ENCODE measurements at places on chromosomes 1 and 21.

GRCh38 chr1:29237129-29237821 lies 953 bp downstream of the PTPRU start:
- DNase-seq = no peak

DNA sequence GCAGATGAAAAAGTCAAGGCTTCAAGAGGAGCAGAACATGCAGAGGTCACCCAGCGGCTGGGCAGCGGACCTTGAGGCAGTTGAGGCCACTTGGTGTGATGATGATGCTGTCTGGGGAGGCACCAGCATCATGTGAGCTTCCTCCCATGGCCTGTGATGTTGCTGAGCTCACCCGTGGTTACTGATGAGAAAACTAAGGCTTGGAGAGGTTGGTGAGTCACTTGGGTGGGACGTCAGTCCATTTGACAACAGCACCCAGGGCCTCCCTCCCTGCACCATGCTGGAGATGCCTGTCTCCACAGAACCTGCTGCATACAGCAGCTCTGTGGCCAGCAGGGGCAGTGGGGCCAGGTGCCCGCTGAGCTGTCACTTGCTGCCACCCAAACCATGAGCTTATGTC lies 146.8 kb downstream of the NPHP4 start:
- DNase-seq = no peak

GRCh38 chr1:59641836-59642235 lies 172.9 kb upstream of the HOOK1 start:
- DNase-seq = no peak

DNA sequence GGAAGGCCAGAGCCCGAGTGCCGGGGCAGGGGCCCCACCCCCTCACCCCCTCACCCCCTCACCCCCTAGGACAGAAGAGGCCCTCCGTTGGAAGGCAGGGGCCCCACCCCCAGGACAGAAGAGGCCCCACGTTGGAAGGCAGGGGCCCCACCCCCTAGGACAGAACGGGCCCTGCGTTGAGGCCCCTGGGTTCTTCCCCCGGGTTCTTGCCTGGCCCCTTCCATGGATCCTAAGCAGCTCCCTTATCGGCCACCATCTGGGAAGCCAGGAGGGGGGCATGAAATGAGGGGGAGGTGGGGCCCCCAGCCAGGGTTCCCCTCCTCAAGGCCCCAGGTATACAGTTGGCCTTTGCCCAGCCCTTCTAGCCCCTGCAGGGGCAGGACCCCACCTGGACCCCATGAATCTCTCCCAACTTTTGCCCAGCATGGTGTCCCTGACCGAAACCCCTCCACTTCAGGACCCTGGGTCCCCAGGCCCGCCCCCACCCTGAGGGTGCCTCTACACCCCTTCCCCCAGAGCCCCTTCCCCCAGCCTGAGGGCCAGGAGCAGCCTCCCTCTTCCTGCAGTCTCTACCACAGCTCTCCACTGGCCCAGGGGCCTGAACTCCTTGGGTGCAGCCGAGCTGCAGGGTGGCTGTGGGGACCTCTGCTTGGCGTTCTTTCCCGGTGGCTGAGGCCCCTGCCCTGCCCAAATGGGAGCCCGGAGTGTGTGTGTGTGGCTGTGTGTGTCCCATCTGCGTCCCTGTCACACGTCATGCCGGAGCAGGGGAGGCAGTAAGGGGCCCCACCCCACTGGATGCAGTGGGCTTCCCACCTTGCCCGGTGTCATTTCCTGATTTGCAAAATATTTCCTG lies 4.3 kb upstream of the VWA1 start:
- DNase-seq = no peak

DNA sequence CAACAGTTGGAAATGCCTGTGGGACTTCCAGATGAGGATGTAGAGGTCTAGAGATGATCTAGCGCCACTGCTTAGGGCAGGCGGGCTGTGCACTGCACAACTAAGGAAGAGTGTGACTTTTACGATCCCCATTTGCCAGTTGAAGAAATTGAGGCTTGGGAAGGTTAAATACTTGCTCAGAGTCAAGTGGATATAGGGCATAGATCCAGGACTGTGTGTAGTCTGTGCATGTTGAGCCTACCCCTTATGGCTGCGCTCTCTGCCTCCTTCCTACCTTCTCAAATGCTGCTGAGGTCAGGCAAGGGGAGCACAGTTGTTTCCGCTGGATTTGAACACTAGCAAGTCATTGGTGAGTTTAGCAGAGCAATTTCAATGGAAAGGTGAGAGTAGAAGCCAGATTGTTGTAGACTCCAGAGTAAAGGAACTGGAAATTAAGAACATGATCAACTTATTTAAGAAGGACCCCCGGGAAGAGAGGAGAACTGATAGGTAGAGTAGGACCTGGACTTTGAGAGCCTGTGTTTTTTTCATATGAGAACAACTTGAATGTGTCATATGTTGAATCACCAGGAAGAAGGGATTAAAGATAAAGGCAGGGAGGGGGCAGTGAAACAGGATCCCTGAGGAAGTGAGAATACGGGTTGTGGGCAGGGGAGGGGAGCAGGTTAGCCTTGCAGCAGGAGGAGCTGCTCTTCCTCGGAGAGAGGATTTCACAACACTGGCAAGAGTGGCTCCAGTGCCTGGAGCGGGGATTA lies 2.7 kb downstream of the CAPN2 start:
- DNase-seq = peak; percentile 12

GRCh38 chr1:54705153-54705552 lies 10.5 kb upstream of the TTC4 start:
- no peak for DNase-seq

GRCh38 chr1:111199881-111200801 lies at the start of gene DENND2D:
TSS of gene DENND2D (minus strand) at chr1:111200646. CDS start at chr1:111200459, 187 bp downstream.
- no peak for DNase-seq

DNA sequence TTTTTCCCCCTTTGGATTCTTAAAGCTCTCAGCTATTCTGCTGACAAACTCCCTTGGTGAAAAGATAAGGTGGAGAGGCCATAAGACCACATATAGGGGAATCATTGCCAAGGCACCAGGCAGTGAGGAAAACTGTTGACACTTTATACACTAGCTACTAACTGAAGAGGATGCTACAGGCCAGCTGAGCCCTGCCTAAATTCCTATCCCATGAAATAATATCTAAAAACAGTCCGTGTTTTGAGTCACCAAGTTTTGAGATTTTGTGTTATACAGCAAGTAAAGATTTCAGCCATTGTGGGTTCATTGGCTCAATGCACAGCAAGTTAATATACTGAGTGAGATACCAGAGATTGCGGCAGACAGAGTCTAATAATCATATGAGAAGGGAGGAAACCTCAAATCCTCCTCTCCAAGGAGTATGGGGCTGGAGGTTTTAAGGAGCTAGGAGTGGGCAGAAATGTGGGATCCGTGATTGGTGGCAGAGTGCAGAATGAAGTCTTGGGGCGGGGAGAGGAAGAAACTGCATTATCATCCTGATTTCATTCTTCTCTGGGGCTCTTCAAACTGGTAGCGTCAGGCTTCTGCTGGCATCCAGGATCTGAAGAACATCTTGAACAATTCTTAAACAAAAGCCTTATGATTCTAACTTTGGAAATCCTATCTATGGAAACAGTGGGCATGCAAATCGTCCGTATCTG lies 9.2 kb downstream of the CLDN8 start:
- DNase-seq = no peak

DNA sequence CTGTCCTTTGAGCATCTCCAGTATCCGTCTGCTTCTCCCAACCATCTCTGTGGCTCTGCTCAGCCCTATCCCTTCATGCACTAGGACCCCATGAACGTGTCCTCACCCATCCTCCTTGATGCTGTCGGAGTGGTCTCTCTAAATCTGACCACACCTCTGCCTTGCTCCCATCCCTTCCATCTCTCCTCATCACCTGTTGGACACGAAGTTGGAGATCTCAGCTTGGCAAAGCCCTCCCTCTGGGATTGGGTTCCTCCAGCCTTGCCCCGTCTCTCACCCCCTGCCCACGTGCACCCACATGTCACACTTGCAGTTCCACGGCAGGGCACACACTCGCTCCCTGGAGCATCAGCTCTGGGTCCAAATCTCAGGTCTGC lies 135.7 kb downstream of the ACTL8 start:
- DNase-seq = no peak

GRCh38 chr1:44608141-44608540 lies 66.1 kb downstream of the TMEM53 start:
- no peak for DNase-seq

GRCh38 chr1:66438062-66438461 lies 95.9 kb upstream of the SGIP1 start:
- DNase-seq = no peak

Data from NCI-H146 (cell line).